Activated T-helper 2 cell treated with anti-CD3 and anti-CD28 coated beads, Interferon-gamma antibody, Interleukin-2, Interleukin-4, amounts not matched to agents 10 μg/mL and 5 μg/mL and 100 μg/mL, durations not matched to agents 14 hours and 24 hours and 36 hours (primary cell): ENCODE measurements at places on chromosomes 11 and 22.
A peak's percentile ranks its signal among the peaks of the same experiment; 100 is the strongest.

DNA sequence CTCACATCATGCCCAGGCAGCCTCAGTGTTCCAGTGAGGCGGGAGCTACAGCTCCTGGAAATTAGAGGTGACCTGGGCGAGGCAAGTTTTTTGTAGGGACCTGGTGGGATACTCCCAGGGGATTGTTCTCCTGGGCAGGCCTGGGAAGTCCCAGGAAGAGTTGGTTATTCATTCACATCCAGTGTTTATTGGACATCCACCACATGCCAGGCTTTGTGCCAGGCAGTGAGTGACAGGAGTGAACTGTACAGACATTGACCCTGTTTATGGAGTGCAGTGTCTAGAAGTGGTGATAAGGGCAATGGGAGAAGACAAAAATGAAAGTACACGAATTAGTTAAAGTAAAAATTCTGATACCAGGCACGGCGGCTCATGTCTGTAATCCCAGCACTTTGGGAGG, 29.4 kb downstream of the YWHAH start:
- H3K4me1 ChIP-seq = peaks cover 18% of the 10 kb centered on the region
- H3K27me3 ChIP-seq = peaks cover 9% of the 10 kb centered on the region
- no peak for DNase-seq
- no peaks in the 10 kb centered on the region for H3K36me3 ChIP-seq
- H3K4me3 ChIP-seq = no peak overlapping the region
- H3K27ac ChIP-seq = no peak overlapping the region

DNA sequence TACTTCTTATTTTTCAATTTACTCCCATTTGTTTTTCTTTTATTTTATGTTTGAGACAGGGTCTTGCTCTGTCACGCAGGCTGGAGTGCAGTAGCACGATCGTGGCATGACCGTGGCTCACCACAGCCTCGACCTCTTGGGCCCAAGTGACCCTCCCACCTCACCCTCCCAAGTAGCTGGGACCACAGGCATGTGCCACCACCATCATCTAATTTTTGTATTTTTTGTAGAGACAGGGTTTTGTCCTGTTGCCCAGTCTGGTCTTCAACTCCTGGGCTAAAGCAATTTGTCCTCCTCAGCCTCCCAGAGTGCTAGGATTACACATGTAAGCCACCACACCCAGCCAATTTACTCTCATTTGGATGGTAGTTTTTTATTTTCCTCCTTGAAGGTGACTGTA, 679.3 kb upstream of the CCDC179 start:
- no peaks in the 10 kb centered on the region for H3K4me1 ChIP-seq
- DNase-seq = no peak
- H3K36me3 ChIP-seq = no peaks in the 10 kb centered on the region
- H3K27ac ChIP-seq = no peak overlapping the region
- no peak overlapping the region for H3K4me3 ChIP-seq

- no peak overlapping the region for H3K27ac ChIP-seq
- H3K4me3 ChIP-seq = no peak overlapping the region
- peaks cover 12% of the 10 kb centered on the region for H3K4me1 ChIP-seq
- H3K36me3 ChIP-seq = no peaks in the 10 kb centered on the region
- no peak for DNase-seq
- H3K27me3 ChIP-seq = peaks cover 9% of the 10 kb centered on the region
These were observed 3.8 kb upstream of the QSER1 start for GRCh38 chr11:32888805-32889204.

DNA sequence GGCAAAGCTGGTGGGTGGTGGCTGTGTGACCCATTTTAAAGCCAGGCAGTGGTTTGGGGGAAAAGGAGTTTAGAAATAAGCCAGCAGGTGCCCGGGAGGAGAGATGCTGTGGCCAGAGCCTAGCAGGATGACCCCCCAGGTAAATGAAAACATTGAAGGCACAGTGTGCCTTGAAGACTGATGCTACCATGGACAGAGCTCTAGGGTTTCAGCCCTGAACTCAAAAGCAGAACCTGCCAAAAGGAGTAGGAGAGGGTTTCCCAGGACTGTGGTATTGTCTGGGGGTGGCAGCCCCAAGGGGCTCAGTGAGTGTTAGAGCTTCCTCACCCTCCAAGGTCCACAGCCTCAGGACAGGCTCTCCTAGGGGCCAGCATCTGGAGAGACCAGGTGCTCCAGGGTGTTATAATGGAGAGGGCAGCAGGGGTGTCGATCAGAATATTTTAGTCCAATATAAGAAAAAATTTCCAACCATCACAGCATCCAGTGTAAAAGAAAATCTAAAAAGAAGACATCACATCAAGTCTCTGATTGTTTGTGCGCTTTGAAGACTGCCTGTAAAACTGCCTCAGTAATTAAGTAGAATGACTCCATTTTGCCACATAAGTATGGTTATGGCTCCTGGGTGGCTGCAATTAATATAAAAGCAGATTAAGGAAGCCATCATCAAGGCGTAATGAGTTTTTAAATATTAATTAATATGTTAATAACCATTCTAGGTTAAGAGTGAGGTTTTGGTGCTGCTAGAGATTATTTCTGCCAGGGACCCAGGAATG, 88.6 kb upstream of the LMO1 start:
- no peak overlapping the region for H3K4me3 ChIP-seq
- no peaks in the 10 kb centered on the region for H3K4me1 ChIP-seq
- no peak overlapping the region for H3K27ac ChIP-seq
- H3K36me3 ChIP-seq = no peaks in the 10 kb centered on the region
- no peak for DNase-seq

DNA sequence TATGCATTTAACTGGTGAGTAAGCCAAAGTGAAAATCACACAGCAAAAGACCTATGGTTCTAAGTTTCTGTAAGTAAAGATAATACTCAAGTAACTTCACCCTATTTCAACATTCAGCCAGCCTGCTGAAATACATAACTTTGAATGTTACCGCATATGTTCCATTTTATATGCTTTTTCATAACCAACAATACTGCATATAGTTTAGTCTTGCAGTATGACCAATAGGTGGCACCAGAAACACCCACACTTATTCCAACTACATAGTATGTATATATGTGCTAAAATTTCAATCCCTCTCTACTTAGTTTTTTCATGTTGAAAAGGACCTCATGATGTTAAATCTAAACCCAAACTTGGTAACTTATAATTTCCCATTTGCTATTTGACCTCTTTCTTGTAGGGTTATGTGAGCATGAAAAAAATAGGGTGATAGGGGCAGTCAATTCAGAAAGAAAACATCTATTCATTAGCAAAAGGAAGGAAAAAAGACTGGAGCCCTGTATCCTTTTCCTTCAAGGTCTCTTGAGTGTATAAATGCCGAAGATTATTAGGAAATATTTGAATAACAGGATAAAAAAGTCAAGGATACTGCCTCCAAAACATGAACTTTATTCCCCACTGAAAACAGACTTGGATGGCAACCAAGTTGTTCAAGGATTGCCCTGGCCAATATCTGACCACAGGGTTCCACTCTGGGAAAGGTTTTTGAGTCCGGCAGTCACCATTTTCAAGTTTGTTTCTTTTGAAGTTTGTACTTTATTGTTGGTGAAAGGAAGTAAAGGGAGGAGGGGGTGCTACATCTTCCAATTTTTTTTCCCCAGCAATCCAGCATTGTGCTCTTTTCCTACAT, 23.8 kb upstream of the FZD4 start:
- peaks cover 2% of the 10 kb centered on the region for H3K27me3 ChIP-seq
- DNase-seq = no peak

DNA sequence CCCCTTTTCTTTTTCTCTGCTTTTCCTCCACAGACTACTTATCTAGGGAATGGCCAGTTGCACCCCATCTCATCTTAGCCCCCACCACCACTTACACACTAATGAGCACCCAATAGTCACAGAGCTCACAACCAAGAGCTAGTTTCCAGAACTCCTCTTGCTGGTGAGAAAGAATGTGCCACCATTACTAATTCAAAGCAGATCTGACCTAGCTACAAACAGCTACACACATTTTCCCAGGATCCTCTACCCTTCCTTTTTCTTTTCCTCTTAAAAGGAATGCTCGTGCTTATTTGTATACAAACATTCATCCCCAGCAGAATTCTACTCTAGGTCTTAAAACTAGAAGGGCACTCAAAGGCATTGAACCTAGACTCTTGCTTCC, 136.8 kb downstream of the CD44 start:
- peak overlapping the region; percentile 23 for H3K27ac ChIP-seq
- peaks cover 53% of the 10 kb centered on the region for H3K4me1 ChIP-seq
- peaks cover 9% of the 10 kb centered on the region for H3K27me3 ChIP-seq
- no peak overlapping the region for H3K4me3 ChIP-seq

DNA sequence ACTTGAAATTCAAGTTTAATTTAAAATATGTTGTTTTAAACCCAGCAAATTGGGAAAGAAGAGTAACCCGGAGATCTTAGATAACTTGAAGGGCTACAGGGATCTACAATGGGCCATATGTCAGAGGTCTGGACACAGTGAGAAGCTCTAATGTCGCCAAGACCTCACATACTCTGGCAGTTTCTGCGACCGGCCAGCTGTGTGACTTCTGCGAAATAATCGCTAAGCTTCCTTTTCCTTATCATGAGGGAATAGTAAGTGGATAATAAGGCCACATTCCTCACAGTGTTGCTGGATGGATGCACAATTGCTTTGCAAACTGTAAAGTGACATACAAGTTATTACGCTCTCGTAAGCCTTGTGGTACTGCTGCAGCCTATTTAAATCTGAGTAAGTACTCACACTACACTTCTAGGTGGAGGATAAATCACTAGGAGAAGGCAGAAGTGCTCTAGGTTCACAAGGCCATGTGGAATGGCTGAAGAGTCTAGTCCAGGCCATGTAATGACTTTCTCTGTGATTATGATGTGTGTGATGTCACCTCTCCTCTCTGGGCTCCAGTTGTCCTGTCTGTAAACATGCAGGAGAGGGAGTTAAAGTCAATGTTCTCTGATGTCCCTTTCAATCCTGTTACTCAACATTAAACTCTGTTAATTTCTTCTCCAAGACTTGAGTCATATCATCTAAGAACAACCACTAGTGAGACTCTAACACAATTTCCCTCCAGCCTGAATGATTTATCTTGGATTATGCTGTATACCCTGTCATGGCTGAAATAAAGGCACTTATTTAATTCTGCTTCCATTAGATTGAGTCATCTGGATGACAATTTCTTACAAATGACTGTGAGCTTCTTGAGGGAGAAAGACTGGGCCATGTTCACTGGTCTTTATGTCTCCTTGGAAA, 192.6 kb upstream of the NARS2 start:
- no peak overlapping the region for H3K27ac ChIP-seq
- H3K4me1 ChIP-seq = no peaks in the 10 kb centered on the region
- H3K36me3 ChIP-seq = no peaks in the 10 kb centered on the region
- H3K27me3 ChIP-seq = no peaks in the 10 kb centered on the region
- no peak overlapping the region for H3K4me3 ChIP-seq

GRCh38 chr11:14248580-14248981, 110.4 kb downstream of the RRAS2 start:
- H3K36me3 ChIP-seq = no peaks in the 10 kb centered on the region
- H3K27ac ChIP-seq = no peak overlapping the region
- H3K4me1 ChIP-seq = peaks cover 15% of the 10 kb centered on the region
- peaks cover 23% of the 10 kb centered on the region for H3K27me3 ChIP-seq
- DNase-seq = no peak
- no peak overlapping the region for H3K4me3 ChIP-seq

GRCh38 chr22:38350444-38351359, 33.5 kb upstream of the CSNK1E start:
- H3K36me3 ChIP-seq = peaks cover 3% of the 10 kb centered on the region
- no peaks in the 10 kb centered on the region for H3K27me3 ChIP-seq
- H3K4me3 ChIP-seq = no peak overlapping the region

GRCh38 chr11:65243797-65244196, 18.0 kb upstream of the POLA2 start:
- no peak for DNase-seq
- no peaks in the 10 kb centered on the region for H3K4me1 ChIP-seq
- H3K36me3 ChIP-seq = no peaks in the 10 kb centered on the region
- no peak overlapping the region for H3K27ac ChIP-seq
- no peaks in the 10 kb centered on the region for H3K27me3 ChIP-seq

GRCh38 chr11:61738776-61739175, 13.7 kb upstream of the MYRF start:
- no peaks in the 10 kb centered on the region for H3K36me3 ChIP-seq
- no peak for DNase-seq
- H3K4me3 ChIP-seq = no peak overlapping the region
- no peak overlapping the region for H3K27ac ChIP-seq
- H3K27me3 ChIP-seq = no peaks in the 10 kb centered on the region
- no peaks in the 10 kb centered on the region for H3K4me1 ChIP-seq

GRCh38 chr11:117143390-117143789, 697 bp upstream of the PAFAH1B2 start:
- peaks cover 11% of the 10 kb centered on the region for H3K27me3 ChIP-seq
- H3K4me3 ChIP-seq = peak overlapping the region; percentile 100
- peak; percentile 10 for DNase-seq
- peak overlapping the region; percentile 88 for H3K27ac ChIP-seq
- peaks cover 38% of the 10 kb centered on the region for H3K4me1 ChIP-seq
